Stimulated activated CD4-positive, alpha-beta T cell treated with anti-CD3 and anti-CD28 coated beads, Interleukin-12 subunit alpha, Interleukin-12 subunit beta, amount 100 ng/mL, for 4 hours (primary cell): ENCODE measurements at places on chromosomes 16 and 17.

- no peak for DNase-seq
Measured at GRCh38 chr16:47979164-47979520, 176.7 kb downstream of the ABCC12 start.

- no peak for DNase-seq
Measured at GRCh38 chr16:27954191-27954590, 109.3 kb downstream of the GSG1L start.

- DNase-seq, result no peak
Measured at GRCh38 chr16:57409870-57410587, 5.5 kb downstream of the CCL17 start.

DNA sequence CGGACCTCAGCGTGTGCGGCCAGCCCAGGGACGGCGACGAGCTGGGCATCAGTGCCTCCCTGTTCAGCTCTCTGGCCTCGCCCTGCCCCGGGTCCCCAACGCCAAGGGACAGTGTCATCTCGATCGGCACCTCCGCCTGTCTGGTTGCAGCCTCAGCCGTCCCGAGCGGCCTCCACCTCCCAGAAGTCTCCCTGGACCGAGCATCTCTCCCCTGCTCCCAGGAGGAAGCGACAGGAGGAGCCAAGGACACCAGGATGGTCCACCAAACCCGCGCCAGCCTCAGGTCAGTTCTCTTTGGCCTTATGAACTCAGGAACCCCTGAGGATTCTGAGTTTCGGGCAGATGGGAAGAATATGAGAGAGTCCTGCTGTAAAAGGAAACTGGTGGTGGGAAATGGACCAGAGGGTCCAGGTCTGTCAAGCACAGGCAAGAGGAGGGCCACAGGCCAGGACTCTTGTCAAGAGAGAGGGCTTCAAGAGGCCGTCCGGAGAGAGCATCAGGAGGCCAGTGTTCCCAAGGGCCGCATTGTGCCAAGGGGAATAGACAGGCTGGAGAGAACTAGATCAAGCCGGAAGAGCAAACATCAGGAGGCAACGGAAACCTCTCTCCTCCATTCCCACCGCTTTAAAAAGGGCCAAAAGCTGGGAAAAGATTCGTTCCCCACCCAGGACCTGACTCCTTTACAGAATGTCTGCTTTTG is 825 bp downstream of the HASPIN start:
- no peak for DNase-seq

GRCh38 chr16:58027161-58027915 is 1.8 kb downstream of the MMP15 start:
- DNase-seq, result no peak

DNA sequence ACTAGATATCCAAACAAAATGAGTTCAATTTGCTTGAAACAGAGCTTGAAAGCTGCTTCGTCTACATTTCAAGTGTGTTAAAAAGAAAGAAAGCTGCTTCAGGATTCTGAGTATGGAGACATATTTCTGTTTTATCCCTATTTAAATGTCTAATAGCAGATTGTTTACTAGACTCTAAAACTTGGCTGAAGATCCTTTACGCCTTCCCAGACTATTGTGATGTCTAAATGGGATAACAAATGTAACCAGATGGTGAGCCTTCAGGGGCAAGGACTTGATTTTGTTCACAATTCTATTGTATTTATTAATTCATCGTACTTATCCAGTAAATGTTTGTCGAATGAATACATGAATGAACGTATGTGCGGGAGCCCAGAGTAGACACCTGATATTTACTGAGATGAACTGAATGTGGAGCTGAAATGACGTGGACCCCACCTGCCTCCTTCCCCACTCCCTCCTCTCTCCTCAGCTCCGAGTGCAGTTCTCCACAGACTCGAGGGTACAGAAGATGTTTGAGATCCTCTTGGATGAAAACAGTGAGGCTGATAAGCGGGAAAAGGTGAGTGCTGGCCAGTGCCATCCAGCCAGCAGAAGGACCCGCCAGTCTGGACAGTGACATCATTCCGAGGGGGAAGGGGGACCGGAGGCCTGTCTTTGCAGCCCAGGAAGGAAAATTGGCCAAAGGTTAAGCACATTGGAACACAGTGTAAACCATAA is 5.0 kb downstream of the UNC45B start:
- DNase-seq, result no peak

- DNase-seq, result no peak
Measured at GRCh38 chr17:48755356-48755755, 26.8 kb upstream of the HOXB13 start.

DNA sequence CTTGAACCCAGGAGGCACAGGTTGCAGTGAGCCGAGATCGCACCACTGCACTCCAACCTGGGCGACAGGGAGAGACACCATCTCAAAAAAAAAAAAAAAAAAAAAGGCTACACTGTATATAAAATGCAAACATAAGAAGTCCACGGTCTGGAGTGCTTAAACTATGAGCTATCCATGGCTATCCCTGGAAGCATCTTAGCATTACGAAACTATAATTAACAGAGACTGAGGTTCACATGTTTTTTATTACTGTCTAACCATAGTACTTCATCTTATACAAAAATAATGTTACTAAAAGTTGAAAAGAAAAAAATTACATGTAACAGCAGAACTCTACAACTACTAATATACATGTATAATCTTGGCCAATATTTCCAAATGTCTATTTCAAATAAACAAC is 32.8 kb downstream of the HELZ start:
- no peak for DNase-seq

DNA sequence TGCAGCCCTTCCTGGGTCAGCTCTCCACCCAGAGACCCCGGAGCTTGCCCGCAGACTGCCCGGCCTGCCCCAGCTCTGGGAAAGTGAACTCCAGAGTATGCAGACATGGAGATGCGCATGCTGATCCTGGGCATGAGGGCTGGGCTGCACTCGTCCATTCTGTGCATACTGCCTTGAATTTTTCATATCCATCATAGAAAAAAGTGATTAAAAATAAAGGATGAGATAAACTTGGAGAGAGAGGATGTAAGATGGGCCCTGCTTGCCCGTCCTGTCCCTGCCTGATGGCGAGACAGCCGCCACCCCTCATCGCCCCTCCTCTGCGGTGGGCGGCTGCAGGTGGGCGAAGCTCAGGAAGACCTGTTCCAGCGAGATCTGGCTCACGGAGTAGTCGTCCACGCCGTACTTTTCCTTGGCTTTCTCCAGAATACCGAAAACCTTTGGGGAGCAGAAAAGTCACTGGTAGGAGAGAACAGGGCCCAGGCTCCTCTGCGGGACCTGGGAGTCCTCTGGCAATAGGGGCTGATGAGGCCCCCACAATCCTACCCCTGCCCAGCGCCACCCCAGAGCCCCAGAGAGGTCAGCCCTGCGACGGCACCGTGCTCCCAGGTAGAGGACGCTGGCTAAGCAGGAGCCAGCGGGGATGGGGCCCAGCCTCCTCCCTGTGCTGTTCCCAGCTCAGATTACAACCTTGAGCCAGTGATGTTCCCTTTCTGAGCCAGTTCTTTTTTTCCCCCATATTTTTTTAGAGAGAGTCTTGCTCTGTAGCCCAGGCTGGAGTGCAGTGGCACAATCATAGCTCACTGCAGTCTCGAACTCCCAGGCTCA is 8.7 kb upstream of the RNPS1 start:
- DNase-seq, result no peak

DNA sequence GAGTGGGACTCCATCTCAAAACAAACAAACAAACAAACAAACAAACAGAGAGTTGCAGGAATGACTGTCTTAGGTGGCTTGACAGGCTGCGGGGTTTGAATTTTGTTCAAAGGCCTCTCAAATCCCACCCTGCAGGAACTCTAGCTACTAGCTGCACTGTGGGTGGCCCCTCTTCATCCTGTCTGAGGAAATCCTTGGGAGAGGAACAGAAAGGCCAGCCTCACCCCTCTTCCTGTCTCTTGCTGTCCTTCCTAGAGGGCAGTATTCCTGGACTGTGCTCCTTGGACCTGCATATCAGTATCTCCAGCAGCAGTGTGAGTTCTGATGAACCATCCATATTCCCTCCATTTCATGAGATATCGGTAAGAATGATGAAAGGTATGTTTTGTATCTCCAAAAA is 2.0 kb upstream of the CCDC92B start:
- DNase-seq, result no peak

GRCh38 chr16:68652659-68653058 is 7.5 kb downstream of the CDH3 start:
- no peak for DNase-seq

DNA sequence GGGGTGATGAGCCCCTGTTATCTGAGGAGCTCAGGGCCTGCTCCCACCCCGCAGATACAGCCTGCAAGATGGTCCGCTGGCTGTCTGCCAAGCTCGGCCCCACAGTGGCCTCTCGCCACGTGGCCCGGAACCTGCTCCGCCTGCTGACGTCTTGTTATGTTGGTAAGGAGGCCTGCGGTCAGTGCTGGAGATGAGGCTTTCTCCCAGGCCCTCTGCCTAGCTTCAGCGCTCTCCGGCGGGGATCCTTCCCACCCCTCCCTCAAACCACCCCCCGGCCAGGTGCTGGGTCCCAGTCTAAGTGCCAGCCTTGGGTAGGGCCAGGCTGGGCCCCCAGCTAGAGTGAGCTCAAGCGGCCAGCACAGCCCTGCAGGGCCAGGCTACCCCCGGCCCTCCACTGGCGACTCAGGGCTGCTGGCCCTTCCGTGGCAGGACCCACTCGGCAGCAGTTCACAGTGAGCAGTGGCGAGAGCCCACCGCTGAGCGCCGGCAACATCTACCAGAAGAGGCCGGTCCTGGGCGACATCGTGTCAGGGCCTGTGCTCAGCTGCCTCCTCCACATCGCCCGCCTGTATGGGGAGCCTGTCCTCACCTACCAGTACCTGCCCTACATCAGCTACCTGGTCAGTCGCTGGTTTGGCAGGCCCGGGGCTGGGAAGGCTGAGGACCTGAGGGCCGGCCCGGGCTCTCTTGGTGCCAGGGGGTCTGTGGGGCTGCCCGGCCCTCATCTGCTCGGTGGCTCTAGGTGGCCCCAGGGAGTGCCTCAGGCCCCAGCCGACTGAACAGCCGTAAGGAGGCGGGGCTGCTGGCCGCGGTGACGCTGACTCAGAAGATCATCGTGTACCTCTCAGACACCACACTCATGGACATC is 6.1 kb downstream of the WDR81 start:
- DNase-seq, result no peak

GRCh38 chr17:77455891-77456260 is 315.1 kb downstream of the SEC14L1 start:
- no peak for DNase-seq

DNA sequence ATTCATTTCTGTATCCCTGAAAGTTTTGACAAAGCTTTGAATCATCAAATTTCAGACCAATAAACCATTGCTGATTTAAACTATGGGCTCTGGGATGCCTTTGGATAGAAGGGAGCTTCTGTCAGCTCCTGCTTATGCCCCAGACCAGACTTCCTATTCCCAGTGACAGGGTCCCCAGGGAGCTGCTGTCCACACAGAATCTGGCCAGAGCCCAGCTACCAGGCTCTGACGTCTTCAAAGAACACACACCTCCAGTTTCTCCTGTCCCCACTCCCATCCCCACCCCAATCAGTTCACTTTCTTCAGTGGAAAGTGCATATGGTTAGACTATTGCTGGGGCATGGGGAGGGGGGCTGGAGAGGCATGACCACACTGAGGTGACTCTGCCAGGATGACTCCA is 51.6 kb upstream of the SREBF1 start:
- DNase-seq, result no peak

GRCh38 chr17:37640015-37640414 is 3.2 kb downstream of the DDX52 start:
- no peak for DNase-seq

GRCh38 chr17:34979153-34979552 is 1.2 kb upstream of the LIG3 start:
- no peak for DNase-seq

DNA sequence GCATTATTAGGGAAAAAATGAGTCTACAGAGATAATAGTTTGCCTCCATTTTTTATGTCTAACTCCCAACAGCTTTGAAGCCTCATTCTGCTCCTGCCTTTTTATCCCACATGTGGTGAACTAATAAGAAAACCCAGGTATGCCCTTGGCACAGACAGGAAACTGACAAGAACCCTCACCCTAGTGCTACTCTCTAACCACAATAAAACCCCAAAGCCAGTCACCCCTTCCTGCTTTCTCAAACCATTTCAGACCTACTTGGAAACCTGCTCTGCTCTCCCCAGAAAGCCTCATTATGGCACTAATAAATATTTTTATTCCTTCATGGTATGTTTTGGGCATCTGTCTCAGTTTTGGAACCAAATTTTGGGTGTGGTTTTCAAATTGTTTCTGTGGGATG is 3.9 kb upstream of the MARVELD3 start:
- DNase-seq, result no peak

- no peak for DNase-seq
Measured at GRCh38 chr17:48211787-48212186, 104.2 kb downstream of the SNX11 start.

- peak; percentile 13 for DNase-seq
Measured at GRCh38 chr16:77223184-77223583, 24.0 kb downstream of the SYCE1L start.

GRCh38 chr17:48722915-48723422 is at the start of gene PRAC2:
Gene PRAC2, plus strand, starts transcription at chr17:48723185. Its CDS starts 1,226 bp downstream, at chr17:48724411.
- no peak for DNase-seq

- DNase-seq, result no peak
Measured at GRCh38 chr17:28811651-28812090, 30.9 kb downstream of the FAM222B start.

- DNase-seq, result no peak
Measured at GRCh38 chr17:29115435-29115834, 64.8 kb downstream of the MYO18A start.

DNA sequence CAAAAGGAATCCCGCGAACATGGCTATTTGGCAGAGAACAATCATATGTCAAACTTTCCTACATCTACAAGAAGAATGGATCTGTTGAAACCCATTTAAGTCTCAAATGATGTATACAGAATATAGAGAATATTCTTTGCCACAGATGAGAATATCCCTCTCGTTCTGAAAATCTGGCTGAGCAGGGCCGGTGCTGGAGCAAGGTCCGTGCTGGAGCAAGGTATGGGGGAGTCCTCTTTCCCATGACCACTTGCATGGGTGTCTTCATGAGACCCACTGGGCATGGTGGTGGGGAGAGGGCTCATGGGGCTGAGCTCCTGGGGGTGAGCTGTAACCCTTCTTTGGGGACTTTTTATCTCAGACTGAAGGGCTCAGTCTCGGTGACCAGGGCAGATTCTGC is 440.9 kb downstream of the SOX9 start:
- DNase-seq, result no peak

DNA sequence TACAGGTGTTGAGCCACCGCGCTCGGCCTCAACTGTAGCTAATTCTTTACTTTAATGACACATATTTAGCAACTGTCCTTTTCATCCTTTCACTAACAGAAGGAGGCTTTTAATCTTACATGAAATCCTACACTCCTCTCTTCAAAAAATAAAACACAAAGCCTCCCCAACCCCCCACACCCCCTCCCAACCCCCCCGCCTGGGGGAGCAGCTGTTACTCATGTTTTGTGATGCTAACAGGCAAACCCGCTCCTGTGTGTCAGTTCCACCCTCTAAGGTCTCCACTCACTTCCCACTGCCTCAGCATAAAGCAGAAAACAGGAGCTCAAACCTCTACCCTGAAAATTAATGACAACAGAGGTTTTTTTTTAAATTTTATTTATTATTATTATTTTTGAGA is 55.4 kb upstream of the SLC25A19 start:
- peak; percentile 35 for DNase-seq
